ENCODE measurements at places on chromosomes 3 and 15. TPM values are rescaled to one million over a fixed set of nuclear protein-coding genes. Genes with fewer than 3 reads are reported as not detected.

SLC22A14 gene
- polyA plus RNA-seq: 0.39 TPM

- no peak for DNase-seq
Observed at GRCh38 chr3:159080821-159081220, 279.0 kb downstream of the MFSD1 start.

GRCh38 chr3:52880474-52880873, 16.9 kb downstream of the STIMATE start:
- DNase-seq: no peak

DNA sequence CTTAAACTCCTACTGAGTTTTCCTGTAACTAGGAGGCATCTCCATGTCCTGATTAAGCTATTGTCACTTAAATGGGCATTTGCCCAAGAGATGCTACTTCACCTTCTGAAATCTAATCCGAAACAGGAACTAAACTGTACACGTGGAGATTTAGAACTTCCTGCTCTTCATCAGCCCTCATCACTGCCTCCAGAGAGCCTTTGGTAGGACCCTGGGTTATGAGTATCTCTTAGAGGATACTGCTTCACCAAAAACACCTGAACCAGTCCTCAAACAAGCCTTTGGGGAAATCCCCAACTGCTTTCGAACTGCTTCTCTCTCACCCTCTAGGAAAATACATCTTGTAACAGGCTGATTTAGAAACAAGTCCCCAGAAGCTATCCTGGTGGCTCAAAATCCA, 320.3 kb downstream of the GAP43 start:
- no peak for DNase-seq

DNA sequence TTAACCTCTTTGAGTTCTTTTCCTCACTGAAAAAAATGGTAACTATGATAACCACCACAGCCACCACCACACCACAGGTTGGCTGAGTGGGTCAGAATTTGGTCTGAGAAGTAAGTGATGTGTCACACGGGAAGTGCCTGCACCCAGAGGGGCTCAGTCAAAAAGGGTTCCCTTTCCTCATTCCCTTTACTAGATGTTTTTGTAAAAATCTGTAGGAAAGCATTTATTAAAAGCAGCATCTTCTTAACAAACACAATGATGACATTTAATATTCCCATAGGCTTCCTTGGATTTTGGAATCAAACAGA, 23.2 kb downstream of the CFAP92 start:
- no peak for DNase-seq

DNA sequence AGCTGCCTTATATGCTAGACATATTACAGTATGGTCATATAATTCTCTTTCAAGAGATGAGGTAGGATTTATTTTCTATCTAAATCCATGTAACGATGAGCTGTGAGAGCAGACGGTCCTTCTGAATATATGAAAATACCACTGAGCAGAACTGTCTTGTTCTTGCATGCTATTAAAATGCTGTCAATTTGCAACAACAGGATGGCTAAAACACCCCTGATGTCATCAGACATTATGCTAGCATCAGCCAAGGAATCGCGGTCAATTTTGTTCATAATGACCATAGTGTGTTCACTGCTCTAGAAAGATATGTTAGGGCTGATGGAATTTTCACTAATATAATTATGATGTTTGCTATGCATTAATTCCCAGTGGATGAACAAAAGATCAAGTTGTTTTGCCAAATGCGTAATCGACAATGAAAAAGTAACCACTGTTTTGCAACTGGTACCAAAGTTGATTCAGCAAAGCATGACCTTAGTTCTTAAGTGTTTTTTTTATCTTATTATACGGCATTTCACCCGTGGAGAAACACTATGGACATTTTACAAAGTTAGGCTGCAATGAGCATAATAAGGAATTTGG, 765.4 kb upstream of the NR2F2 start:
- no peak for DNase-seq

LRRC31 gene
- not detected for polyA plus RNA-seq

DNA sequence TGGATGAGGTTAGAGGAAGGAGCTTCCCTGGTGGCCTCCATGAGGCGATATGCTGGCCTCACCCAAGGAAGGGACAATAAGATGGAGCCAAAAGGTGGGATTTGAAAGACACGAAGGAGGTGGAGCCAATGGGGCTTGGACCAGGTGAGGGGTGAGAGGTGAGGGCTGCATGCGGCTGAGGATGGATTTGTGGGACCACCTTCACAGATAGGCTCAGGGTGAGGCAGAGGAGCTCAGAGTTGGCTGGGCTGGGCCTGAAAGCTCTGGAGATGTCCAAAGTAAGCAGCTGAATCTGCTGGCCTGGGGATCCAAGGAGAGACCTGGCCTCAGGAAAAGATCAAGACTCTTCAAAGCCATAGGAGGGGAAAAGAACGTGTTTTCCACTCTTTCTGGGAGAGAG, 49.8 kb downstream of the EXOG start:
- DNase-seq: no peak

DNA sequence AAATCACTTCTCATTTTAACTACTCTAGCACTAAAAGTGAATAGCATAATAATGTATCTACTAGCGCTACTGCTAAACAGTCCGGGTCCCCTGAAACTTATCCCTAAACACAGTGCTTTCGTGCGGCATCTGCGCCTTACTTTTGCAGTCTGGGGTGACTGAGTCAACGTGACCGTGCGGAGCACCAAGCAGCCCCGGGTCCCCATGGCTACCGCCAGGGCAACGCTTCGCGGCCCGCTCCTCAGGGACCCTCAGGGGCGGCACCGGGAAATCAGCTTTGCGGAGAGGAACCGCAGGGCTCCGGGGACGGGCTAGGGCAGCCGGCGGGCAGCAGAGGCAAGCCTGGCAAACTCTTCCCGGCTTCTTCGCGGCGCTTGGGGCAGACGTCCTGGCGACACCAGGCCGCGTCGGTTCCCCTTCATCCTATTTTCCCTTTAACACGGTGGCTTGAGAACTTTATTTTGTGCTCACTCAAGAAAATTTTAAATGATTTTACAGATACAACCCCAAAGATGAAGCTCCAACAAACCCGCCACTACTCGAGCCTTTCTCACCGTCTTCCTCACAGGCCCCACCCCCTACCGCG, 757 bp upstream of the DIPK2A start:
- no peak for DNase-seq

GRCh38 chr3:141939759-141940158, 63.3 kb downstream of the ATP1B3 start:
- DNase-seq: no peak

DNA sequence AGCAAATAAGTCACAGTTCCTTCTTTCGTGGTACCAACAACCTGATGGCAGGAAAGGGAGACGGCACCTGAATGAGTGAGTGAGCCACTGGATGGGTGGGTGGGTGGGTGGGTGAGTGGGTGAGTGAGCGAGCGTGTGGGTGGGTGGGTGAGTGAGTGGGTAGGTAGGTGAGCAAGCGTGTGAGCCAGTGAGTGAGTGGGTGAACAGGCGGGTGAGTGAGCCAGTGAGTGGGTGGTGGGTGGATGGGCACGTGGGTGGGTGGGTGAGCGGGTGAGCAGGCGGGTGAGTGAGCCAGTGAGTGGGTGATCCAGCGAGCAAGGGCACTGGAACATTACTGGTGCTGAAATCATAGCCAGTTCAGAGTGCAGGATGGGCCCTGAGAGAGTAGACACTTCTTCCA, 152.8 kb downstream of the MEGF11 start:
- no peak for DNase-seq

GRCh38 chr15:75455424-75455981, 4.0 kb upstream of the SIN3A start:
- DNase-seq: no peak

DNA sequence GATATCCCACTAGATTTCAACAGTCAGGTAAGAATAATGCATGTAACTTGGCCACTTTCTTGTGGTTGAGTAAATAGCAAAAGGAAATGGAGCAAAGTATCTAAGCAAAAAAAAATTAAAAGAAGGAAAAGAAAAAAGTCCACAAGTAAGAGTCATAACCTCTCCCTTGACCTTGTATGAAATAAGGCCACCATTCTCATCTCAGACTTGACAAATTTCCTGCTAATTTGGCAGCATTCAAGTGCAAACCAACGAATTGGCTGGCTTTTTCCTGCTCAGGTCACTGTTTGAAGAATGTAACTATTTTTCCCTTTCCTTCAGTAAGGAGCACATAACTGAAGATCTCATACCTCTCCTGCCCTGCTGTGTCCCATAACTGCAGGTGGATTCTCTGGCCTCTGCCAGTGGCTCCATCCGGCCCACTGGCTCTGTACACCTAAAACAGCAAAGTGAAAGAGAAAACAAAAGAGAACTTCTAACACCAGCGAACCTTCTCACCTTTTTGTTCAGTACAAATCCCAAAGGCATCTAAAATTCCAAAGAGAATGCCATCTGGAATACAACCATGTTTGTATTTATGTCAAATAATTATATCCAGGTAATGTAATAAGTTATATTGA, 33.4 kb upstream of the RSL24D1 start:
- DNase-seq: no peak

ADAMTS7 gene
- 13.7 TPM for polyA plus RNA-seq

ATP13A4 gene
- 0.48 TPM for polyA plus RNA-seq

DNA sequence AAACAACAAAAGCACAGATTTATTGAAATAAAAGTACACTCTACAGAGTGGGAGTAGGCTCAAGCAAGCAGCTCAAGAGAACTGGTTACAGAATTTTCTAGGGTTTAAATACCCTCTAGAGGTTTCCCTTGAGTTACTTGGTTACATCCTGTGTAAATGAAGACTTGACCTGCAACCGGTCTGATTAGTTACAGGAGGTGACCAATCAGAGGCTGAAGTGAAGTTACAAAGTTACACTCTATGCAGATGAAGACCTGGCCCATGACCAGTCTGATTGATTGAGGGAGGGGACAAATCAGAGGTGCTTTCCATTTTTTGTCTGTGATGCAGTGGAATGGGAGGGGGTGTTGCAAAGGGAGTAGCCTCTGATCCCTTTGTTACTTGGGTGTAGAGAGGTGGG, 723.4 kb downstream of the ZPLD1 start:
- no peak for DNase-seq

GRCh38 chr3:172676196-172676922, 34.5 kb downstream of the NCEH1 start:
- no peak for DNase-seq

GRCh38 chr15:61327019-61327631, 98.0 kb upstream of the RORA start:
- no peak for DNase-seq

CA12 gene
- 0.75 TPM for polyA plus RNA-seq

DNA sequence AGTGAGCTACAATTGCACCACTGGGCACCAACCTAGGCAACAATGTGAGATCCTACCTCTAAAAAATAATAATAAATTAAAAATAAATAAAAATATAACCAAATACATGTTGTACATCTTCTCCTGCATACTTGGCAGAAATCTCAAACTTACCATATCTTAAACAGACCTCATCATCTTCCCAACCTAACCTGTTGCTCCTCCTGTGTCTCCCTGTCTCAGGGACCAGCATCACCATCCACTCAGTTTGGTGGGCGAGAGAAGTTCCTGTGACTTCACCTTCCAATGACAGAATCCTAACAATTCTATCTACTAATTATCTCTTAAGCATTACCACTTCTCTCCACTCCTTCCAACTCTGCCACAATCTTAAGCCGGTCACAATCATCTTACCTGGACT, 3.3 kb downstream of the PIK3R4 start:
- no peak for DNase-seq

GRCh38 chr3:110894574-110894973, 177.0 kb upstream of the NECTIN3 start:
- DNase-seq: no peak

- no peak for DNase-seq
Observed at GRCh38 chr3:194344012-194344411, 7.1 kb downstream of the CPN2 start.

DNA sequence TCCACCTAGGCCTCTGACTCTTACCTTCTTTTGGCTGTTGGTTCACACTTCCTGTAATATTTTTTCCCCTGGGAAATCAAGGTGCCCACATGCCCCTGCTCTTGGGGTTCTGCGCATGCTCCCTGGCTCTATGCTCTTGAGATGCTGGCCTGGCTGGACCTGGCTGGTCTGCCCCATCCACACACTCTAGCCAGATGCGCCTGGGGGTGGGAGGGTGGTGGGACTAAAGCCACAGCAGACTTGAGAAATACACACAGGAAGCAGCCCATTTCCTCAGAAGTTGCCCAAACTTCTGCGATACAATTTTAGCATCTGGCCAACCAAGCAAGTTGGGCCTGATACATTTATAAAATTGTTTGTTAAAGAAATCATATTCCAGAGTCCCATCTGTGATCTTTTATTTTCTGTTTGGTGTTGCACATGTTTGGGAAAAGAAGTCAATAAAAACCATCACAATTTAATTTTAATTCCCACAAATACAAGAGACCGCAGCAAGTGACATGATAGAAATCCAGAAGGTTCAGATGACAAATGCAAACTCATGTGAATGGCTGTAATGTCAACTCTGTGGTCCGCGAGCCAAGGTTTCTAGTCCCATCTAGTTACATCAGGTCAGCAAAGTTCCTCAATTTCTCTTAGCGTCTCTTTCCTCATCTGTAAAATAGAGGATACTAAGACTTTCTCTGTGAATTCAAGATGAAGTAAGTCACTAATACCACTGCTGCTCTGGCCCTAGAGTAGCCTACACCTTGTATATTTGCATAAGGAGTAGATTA, 55.9 kb upstream of the MEF2A start:
- DNase-seq: no peak

DUOX2 gene
- 0.04 TPM for polyA plus RNA-seq

GRCh38 chr3:126450219-126450618, 25.5 kb downstream of the ZXDC start:
- no peak for DNase-seq
